Hematopoietic multipotent progenitor cell treated with erythropoietin and hydrocortisone succinate and interleukin-3 and kit ligand, for 15 days (in vitro differentiated cells): ENCODE measurements at places on chromosomes 1 and 21.

DNA sequence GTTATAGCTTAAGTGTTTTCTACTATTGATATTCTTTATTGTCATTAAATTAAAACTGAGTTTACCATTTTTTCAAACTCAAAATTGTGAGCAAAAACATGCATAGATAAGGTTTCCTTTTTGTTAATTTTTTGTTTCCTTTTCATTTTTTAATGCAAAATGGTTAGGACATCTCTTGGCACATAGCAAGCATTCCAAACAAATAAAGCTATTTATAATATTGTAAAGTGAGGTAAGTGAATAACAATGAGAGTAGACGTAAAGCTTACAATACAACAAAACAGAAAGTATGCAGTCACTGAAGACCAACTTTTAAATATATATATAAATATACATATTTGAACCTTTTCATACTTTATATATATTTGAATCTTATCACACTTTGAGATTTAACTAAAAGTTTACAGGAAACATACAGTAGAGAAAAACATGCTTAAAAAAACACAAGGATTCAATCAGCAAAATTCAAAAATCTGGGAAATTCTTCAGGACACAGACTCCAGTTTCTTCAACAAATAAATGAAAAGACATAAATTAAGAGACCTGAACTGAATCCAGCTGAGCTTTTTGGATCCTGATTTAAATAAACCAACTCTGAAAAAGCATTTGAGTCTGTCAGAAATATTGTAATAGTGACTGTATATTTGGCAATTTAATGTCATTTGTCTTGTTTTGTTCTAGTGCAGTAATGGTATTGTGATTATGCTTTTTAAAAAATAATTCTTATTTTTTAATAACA, 67.5 kb upstream of the SAMSN1 start:
- DNase-seq = no peak

DNA sequence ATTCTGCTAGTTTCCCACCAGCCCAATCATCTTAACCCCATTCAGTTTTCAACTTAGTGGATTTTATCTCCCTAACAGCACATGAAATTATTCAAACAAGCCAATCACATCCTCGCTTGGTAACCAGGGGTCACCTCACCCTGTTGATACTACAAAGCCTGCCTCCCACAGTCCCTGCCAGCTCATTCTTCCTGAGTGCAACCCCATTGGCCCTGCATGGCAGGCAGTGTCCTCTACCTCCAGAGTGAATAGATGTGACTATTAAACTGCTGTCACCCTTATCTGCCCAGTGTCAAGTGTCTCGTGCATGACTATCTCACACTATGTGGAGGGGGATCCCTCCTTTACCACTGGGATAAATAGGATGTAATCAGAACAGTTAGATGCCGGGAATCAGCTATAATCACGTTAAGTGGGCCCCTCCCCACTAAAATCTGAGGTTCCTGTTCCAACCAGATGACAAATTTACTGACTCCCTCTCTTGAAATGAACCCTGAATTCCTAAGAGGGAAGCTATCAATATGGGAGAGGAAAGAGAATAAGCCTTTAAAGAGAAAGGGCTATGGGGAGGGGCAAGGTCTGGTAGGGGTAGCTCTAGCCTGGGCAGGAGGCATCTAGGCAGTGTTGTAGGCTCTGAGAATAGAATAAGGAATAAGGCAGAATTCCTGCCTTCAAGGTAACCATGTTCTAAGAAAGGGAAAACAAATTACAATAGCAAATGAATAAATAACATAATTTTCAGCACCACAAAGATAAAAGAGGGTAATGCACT, 155.9 kb downstream of the SLC30A10 start:
- no peak for DNase-seq

DNA sequence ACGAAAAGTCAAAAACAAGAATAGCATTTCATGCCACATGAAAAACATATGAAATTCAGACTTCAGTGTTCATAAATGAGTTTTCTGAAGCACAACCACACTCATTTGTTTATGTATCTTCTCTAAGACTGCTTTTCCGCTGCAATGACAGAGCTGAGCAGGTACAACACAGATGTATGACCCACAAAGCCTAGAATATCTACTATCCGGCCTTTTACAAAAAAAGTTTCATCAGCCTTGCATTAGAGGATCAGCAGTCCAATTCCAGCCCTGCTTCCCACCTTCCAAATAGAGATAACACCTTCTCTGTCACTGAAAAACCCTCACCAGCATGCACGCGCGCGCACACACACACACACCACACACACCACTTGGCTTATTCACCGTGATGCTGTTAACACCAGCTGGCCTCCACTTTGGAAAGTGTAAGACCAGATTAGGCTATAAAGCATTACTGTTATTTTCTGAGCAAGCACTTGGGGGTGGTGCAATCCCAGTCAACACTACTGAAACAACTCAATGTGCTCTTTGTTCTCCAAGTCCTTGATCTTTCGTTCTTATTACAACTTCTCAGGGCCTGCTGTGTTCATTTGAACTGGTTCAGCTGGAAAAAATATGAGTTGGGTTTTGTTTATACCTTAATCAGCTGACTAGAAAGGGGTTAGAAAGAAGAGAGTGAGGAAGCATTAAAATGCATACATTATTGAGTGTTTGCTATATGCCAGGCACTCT, 90.0 kb downstream of the GLUL start:
- DNase-seq = peak; percentile 67

DNA sequence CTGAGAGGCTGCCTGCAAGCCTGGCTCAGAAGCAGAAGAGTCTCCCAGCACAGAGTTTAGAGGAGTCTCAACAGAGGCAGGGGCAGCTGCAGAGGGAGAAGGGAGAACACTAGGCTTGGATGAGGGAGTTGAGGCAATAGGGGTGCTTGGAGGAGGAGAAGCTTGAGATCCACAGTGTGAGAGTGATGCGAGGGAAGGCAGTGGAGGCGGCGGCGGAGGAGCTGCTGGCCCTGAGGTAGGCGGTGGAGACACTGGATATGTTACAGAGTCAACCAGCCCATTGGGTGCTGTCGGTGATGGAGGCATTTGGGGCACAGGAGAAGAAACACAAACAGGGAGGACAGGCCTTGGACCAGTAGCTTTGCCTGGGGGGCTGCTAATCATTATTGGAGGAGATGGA, 89.4 kb upstream of the LBR start:
- no peak for DNase-seq
